ENCODE measurements at places on chromosomes 4 and X.

GRCh38 chr4:104870495-104871233 lies 276.0 kb upstream of the TET2 start:
- no peak for DNase-seq

DNA sequence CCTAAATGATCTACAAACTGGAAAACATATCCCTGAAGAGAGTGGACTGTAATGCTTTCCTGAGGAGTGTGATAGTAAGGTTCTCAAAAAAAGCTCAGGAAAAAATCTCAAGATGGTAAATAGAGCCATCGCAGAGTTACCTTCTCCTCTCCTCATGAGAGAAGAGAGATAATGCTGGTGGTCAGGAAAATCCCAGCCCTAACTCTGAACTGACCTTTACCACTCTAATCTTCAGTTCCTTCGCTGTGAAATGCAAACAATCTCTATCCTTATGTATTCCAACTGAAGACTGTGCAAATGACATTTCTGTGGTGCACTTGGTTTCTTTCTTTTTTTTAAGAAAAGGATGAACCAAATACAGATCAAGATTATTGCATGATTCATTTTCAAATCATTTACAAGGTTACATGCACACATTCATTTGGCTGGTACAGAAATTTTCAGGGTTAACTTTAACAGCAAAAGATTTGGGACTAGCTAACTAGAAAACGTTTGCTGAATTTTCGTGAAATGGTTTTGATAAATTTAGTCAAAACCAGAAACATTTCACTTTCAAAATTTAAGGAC lies 8.3 kb downstream of the PPM1K start:
- no peak for DNase-seq

DNA sequence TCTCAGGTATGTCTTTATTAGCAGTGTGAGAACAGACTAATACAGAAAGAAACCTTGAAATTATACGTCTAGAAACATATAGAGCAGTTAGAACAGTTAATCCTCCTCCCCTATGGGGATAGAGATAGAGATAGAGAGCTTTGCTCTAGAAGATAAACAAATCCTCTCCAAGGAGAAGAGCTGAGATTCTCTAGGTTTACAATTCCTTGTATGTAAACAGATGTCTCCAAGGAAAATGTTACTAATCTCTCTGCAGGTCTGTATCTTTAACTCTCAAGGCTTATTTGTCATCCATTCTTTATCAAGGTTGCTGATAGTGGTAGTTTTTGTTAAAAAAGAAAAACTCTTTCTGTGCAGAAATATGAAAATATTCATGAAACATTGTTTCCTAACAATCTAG lies 282.1 kb upstream of the GIMD1 start:
- no peak for DNase-seq

DNA sequence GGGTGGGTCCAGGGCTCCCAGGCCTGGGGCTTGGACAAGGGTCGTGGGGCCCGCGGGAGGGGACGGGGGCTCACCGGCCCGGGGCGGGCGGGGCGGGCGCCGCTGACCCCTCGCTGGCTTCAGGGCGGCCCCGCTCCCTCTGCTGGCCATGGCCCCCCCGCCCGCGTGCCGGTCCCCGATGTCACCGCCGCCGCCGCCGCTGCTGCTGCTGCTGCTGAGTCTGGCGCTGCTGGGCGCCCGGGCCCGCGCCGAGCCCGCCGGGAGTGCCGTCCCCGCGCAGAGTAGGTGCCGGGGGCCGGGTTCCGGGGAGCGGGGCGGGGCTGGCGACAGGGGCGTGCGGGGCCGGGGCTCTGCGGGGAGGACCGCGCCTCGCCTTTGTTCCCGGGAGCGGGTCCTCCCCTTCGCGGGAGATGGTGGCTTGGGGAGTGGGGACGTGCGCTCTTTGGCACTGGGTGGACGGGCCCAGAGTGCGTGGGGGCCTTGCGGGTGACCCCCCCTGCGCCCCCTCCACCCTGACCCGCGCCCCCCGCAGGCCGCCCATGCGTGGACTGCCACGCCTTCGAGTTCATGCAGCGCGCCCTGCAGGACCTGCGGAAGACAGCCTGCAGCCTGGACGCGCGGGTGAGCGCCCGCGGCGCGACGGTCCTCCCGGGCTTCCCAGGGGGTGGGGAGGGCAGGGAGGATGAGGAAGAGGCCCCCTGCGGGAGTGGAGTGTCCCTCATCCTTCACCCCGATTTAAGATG lies 16.8 kb upstream of the NAT8L start:
- DNase-seq: no peak

- no peak for DNase-seq
Measured at GRCh38 chr4:181674315-181674875, 568.8 kb upstream of the TENM3 start.

- peak; percentile 1 for DNase-seq
Measured at GRCh38 chrX:7147413-7147977, at the start of gene STS. STS (plus strand) TSS chrX:7147712; CDS start chrX:7253200, 105,488 bp downstream.

GRCh38 chr4:153113061-153113837 lies 91.0 kb upstream of the TRIM2 start:
- DNase-seq: peak; percentile 75

DNA sequence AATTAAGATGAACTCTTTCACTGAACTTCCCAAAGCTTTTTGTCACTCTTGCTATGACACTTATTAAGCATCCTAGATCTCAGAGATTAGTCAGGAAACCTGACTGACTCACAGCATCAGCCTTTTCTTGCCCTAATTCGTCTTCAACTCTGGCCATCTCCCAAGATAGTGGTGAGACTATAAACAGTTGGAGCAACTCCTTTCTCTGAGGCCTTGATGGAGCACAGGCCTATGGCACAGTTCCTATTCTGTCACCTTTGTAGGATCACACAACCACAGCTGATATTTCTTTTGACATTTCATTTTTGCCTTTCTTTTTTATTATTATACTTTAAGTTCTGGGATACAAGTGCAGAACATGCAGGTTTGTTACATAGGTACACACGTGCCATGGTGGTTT lies 217.6 kb downstream of the PRR32 start:
- peak; percentile 5 for DNase-seq

DNA sequence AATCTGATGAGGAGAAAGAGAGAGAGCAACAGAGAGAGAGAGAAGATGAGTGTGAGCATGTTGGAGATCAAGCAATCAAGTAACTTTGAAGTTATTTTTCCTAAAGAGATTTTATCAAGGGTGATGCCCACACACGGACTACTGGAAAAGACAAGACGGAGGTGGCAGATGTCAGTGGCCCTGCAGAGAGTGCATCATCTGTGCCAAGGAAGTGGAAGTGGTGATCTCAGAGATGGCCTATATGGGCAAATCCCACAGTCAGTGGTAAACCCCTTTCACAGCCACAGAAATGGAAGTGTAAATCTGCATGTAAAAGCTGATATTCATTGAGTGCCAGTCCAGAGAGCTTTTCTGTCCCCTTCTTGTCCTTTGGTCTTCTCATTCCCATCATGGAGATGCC lies 577.2 kb upstream of the AADAT start:
- DNase-seq: no peak

- no peak for DNase-seq
Measured at GRCh38 chr4:42348247-42348646, 49.0 kb upstream of the SHISA3 start.

GRCh38 chr4:54439831-54440243 lies 210.7 kb downstream of the PDGFRA start:
- no peak for DNase-seq

- DNase-seq: peak; percentile 89
Measured at GRCh38 chr4:27154706-27155105, 294.1 kb downstream of the STIM2 start.

GRCh38 chr4:172989984-172990820 lies 178.4 kb upstream of the GALNT7 start:
- no peak for DNase-seq

DNA sequence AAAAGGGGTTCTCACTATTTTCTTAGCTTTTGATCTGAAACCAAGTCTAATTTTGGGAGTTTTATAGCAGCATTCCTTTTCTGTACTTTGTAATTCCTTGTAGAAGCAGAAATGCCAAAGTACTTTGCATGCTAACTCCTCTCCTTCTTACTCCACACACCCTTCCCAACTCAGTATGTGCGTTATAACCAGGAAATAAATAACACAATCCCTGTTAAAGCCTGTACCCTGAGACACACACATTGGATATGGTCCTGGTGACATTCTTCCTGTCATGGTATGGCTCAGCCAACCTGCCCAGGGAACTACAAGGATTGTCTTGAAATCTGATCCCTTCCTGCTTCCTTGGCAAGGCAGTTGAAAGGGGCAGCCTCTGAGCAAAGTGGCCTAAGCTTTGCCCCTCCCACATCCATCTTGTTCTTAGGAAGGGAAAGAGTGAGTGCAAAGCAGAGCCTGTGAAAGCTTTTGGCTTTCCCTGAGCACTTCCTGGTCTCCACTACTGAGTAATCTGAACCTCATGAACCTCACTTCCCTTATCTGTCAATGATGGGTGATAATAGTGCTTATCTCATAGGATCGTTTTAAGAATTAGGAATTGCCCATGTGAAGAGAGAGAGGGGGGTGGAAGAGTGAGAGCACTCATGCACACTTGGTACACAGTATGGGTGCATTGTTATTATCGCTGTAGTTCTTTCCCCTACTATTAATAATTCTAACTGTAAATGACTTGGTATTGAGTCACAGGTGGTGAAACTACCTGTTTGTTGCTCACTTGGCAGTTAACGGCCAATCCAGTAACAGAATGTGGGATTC lies 109.3 kb downstream of the AFF2 start:
- peak; percentile 75 for DNase-seq

GRCh38 chr4:154329268-154329868 lies 162.2 kb downstream of the DCHS2 start:
- peak; percentile 28 for DNase-seq

GRCh38 chrX:15952212-15952611 lies 97.6 kb upstream of the AP1S2 start:
- DNase-seq: no peak

- DNase-seq: no peak
Measured at GRCh38 chr4:170005472-170005871, 20.7 kb downstream of the MFAP3L start.

- peak; percentile 91 for DNase-seq
Measured at GRCh38 chrX:13669246-13669737, 16.4 kb downstream of the TCEANC start.

DNA sequence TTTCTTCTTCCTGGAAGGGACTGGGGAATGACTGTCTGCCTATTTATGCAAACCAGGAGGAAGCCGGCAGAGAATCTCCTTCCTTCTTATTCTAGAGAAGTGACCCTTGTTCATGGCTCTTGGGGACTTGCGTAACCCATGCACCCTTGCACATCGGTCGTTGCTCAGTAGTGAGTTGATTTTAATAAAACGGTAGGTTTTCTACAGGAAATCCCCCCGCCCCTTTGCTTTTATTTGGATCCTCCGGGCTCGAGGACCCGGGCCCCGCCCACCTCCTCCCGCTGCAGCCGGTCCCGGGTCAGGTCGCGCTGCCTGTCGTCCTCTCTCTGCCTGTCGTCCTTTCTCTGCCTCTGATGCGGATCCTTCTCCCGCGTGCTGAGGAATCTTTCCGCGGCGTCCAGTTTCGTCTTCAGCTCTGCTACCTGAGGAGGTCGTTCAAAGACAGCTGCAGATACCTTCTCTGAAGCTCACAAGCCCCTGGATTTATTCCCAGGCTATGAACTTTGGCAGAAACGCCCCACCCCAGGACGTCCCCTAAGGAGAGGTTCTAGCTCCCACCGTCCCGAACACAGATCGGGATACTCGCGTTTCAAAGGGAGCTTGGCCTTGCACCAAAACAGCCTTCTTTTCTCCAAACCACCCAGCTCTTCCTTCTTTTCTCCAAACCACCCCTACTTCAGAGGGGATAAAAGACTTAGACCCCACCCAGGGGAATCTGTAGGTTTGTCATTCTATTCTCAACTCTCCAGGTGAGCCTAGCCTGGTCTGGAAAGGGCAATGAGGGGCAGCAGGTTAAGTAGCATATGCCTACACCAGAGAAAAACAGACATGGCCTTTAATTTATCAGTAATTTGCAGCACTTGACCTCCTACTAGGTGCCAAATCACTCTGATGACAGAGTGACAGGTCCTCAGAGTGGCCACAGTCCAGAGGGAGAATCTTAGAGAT lies 7.0 kb downstream of the TNIP3 start:
- DNase-seq: no peak

DNA sequence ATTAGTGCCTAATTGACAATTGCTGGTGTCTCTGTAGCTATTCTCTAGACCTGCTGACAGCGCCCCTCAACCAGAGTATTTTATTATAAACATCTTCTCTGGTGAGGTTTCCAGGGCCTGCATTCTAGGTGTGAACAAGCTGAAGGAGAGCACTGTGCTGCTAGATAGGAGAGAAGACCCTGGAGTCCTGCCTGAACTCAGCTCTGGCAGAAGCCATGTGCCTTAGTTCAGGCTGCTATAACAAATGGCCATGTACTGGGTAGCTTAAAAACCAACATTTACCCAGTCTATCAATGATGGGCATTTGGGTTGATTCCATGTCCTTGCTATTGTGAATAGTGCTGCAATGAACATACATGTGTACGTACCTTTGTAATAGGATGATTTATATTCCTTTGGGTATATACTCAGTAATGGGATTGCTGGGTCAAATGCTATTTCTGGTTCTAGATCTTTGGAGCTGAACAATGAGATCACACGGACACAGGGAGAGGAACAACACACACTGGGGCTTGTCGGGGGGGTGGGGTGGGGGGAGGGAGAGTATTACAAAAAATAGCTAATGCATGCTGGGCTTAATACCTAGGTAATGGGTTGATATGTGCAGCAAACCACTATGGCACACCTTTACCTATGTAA lies 185.5 kb upstream of the CPEB2 start:
- DNase-seq: no peak

DNA sequence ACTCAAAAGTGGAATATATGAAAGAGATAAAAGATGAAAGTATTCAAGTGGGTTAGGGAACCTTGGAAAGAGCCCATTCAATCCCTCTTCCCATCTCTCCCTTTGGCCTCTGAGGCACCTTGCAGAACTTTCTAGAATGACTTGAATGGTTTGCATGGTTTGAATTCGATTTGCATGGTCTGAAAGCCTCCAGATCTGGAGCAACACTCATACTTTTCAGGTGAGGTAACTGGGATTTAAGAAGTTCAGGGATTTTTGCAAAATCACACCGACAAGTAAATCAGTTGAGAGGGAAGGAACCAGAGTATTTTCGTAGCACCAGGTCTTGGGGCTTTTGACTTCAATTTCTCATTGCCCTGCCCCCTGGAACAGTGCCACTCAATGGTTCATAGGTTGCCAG lies 476.0 kb upstream of the FTHL17 start:
- no peak for DNase-seq

GRCh38 chr4:81498551-81499099 lies 26.9 kb upstream of the RASGEF1B start:
- no peak for DNase-seq

DNA sequence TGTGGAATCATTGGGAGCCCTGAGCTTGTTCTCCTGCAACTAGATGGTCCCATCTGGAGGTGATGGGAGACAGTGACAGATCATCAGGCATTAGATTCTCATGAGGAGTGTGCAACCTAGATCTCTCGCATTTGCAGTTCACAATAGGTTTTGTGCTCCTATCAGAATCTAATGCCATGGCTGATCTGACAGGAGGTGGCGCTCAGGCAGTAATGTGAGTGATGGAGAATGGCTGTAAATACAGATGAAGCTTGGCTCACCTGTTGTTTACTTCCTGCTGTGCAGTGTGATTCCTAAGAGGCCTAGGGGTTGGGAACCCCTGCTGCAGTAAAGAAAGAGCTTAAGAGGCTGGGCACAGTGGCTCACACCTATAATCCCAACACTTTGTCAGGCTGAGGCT lies 42.2 kb upstream of the PUDP start:
- DNase-seq: no peak

All from HT1080 (cell line).